ENCODE measurements at places on chromosomes 1 and 21. TPM values are rescaled to one million over a fixed set of nuclear protein-coding genes. Genes with fewer than 3 reads are reported as not detected.

Gene UBE2U
- not detected for total RNA-seq

Gene LCE2B
- not detected for total RNA-seq

Gene ESRRG
- not detected for total RNA-seq

Gene RGS13
- not detected for total RNA-seq

GRCh38 chr1:101257500-101258325, 20.9 kb downstream of the S1PR1 start:
- DNase-seq = peak; percentile 63

DNA sequence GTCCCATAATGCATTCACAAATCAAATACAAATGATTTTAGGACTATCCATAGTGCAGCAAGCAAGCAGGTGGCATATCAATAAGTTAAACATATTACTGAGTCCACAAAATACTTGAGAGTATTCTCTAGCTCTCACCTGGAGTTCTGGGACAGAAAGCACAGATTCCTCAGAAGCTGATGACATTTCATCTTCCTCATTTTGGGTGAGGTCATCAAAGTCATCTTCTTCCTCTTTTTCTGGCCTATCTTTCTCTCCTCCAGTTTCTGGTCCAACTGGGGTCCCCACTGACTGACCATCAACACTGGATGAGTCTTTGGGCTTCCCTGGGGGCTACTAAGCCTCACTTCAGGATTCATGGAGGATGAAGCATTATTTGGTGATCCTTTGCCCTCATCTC, 38.9 kb downstream of the YY1AP1 start:
- DNase-seq = no peak
